ENCODE measurements at places on chromosomes 13 and 19.
A peak's percentile ranks its signal among the peaks of the same experiment; 100 is the strongest.

- DNase-seq = peak; percentile 37
Measured at GRCh38 chr19:703651-704446, 4.9 kb upstream of the PALM start.

GRCh38 chr13:32164622-32165268 lies 133.2 kb downstream of the FRY start:
- no peak for DNase-seq

DNA sequence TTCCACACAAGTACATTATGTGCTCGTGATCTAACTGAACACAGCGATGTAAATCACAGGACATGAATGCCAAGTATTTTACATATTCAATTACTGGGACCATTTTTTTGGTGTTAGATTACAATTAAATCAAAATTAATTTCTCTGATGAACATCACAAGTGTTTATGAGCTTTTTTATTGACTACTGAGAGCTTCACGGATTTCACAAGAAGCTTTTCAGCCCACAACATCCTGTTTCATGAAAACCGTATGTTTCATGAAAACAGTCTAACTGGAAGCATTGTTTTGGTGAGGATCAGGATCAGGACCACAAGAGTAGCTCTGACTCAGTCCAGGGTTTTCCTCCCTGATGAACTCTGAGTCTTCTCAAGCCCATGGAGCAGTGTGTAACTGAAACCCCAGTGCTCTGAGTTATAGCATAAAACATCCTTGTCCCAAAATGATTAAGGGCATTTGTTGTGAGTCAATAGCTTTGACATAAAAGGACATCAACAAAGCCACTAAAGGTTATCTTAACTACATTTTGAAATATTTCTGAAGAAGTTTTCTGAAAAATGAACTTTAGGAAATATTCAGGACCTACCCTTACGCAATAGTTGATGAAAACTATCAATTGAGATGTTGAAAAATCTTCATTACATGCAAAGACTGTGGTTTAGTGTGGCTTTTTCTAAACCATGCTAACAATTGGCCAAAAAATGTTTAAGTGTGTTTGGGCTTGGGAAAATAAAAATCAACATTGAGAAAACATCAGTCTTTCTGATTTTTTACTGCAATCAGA lies 49.3 kb downstream of the UFM1 start:
- DNase-seq = no peak

- peak; percentile 80 for DNase-seq
Measured at GRCh38 chr19:18290302-18291018, 9.0 kb upstream of the JUND start.

DNA sequence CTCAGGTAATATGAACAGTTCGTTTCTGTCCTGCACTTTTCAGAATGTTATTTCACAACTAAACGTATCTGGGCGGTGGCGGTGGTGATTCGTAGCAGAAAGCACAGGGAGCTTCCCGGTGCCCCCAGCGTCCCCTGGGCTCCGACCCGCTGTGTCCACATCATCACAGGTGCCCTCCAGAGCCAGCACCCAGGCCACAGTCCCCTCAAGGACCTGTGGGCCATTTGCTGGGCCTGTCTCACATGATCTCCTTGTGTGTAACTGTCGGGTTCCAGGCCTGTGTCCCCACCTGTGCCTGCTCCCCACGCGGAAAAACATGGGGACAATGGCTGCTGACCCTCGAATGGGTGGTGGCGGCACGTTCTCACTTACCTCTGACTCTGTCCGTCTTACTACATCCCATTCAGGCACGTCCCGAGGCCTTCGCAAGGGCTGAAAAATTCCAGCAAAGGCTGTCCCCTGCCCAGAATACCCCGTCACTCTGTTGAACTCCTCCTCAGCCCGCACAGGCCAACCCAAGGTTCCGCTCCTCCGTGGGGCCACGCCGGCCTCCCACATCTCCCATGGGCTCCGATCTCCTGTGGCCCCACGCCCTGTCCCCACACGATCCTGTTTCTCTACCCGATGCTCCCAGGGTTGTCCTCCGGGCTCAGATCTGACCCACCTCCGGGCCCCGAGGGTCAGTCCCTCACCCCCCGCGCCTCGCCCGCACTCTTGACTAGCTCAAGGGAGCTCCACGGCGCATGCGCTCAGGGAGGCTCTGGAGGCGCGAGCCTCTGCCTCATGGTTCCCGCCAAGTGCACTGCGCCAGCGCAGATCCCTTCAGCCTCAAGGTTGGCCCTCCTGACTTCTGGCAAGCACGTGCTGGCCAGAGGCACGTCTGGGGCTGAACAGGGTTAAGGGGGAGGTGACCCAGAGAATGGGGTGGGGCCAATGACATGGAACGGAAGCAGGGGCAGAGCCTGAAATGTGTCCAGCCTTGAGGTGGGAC lies 21.2 kb downstream of the DEDD2 start:
- DNase-seq = no peak

GRCh38 chr19:15631817-15632216 lies 8.9 kb upstream of the CYP4F3 start:
- DNase-seq = peak; percentile 27

DNA sequence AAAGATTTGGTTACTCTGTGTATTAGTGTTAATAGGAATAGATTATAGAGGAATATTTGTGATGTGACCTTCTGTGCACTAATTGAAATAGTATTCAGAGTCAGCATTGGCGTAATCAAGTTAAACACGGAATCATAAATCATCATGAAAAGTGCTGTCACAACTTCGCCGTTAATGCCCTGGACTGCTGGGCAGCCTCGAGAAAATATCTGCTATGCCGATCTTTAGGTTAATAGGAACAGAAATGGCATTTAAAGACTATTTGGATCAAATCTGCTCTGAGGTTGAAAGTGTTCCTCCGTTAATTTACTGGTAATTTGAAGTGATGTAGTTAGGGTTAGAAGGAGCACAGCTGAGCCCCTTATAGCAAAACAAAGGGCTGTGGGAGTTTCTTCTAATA lies 219.0 kb downstream of the MZT1 start:
- no peak for DNase-seq

- no peak for DNase-seq
Measured at GRCh38 chr13:58302349-58302748, 670.8 kb downstream of the PCDH17 start.

- DNase-seq = no peak
Measured at GRCh38 chr19:28429356-28429755, 783.6 kb downstream of the UQCRFS1 start.

- DNase-seq = no peak
Measured at GRCh38 chr19:52520013-52520412, 7.5 kb upstream of the ZNF808 start.

GRCh38 chr19:49718511-49718910 lies 27.6 kb downstream of the CPT1C start:
- DNase-seq = no peak

DNA sequence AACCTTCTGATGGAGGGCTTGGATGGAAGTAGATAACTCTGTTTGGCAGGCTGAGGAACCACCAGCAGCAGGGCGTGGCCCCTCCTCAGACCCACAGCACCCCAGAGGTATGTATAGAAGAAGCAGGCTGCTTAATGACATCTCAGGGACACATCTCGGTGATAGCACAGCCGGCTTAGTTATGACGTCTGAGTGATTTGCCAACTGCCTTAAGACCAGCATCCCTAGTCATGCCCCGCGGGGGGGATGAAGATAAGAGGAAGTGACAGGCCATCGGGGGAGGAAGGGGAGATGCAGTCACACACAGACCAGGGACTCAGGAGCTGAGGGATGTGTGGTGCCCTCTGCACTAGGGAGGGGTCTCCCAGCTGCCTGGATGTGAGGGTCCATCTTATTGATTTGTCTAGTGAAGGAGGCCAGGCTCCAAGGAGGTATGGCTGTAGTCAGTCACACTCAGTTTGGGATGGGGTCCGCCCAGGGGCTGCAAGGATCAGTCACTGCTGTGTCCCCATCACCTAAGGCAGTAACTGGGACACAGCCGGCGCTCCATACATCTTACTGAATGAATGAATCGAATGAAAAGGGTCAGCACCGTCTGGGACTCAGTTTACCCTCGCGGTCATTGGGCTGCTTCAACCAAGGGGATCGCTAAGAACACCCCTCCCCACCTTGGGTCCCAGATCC lies 19.2 kb upstream of the ERCC1 start:
- DNase-seq = peak; percentile 32

DNA sequence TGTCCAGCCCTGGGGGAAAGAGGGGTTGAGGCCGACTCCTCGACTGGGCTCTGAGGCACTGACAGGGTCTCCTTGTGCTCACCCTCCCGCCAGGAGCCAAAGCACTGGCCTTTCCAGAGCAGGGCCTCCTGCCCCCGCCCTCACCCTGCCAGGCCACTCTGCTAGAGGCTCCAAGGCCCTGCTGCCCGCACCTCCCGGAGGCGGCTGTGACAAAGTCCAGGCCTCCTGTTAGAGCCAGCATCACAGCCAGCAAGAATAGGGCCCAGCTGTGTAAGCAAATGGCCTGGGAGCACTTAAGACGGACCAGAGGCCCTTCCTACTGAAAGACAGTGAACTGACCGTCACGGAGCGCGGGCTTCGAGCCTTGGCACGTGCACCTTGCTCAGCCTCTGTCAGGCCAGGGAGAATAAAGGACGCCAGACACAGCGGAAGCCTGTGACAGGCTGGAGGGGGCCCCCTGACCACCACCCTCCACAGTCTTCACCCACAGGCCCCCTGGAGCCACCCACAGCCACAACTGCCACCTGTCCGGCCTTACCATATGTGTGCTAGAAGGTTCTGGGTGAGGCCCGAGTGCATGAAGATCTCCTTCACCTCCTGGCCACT lies 50.9 kb downstream of the EPS15L1 start:
- DNase-seq = no peak

GRCh38 chr19:30064348-30064699 lies 122.3 kb downstream of the URI1 start:
- no peak for DNase-seq

DNA sequence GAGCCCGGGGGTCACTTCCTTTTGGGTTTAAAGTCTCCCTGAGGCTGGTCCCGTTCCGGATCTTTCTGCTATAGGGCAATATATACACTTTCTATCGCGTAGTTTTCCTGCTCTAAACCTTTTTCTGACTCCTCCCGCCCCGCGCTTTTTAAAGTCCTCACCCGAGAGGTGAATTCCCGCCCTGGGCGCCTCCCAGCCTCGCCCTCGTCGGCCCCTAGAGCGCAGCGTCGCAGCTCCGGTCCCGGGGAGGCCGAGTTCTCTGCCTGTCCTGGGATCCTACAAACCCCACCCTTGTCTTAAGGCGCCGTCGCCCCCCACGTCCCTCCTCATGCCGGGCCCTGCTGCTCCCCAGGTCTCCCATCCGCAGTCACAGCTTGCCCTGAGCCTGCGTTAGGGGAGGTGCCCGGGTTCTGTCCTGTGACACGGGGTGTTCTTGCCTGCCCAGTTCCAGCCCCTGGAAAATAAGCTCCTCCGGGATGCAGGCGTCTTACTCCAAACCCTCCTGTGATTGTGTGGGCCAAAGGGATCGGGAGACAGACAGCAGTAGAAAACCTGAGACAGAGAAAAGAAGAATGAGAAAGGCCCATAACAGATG lies 491 bp downstream of the ZNF525 start:
- DNase-seq = peak; percentile 33

GRCh38 chr13:52827839-52828238 lies 20.6 kb downstream of the PCDH8 start:
- no peak for DNase-seq

- DNase-seq = no peak
Measured at GRCh38 chr13:90640976-90641375, 706.5 kb upstream of the MIR17HG start.

- peak; percentile 50 for DNase-seq
Measured at GRCh38 chr13:24254146-24254841, 55.1 kb upstream of the C1QTNF9 start.

DNA sequence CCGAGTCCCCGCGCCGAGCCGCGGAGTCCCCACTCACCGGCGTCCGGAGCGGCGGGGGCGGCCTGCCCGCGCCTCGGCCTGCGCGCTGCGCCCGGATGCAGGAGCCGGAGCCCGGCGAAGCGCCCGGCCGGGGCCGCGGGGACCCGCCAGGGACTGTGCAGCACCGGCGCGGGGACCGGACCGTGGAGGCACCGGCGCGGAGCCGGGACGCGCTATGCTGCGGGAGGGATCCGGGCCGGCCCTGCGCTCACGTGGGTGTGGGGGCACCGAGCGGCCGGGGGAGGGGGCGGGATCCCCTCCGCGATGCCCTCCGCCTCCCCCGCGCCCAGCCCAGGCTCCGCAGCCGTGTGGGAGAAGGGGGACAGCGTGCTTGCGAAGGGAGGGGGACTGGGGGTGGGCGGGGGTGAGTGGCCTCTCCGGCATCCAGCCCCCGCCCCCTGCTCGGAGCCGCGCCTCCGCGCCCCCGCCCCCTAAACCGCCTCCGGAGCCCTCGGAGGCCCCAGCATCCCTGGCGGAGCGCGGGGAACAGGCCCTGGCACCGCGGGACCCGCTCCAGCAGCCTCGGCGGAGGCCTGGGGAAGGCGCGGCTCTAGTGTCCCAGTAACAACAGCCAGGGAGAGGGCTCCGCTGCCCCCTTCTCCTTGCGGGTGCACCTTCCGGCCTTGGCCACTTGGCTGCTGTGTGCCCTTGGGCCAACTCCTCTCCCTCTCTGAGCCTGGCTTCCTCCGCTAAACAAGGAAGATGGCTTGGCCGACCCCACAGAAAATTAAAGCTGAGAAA lies at the start of gene SLC1A6:
Gene SLC1A6 (minus strand): TSS at position 389 of the 780 bp plus-strand sequence. CDS start 6,954 bp downstream, outside the sequence.
- no peak for DNase-seq

DNA sequence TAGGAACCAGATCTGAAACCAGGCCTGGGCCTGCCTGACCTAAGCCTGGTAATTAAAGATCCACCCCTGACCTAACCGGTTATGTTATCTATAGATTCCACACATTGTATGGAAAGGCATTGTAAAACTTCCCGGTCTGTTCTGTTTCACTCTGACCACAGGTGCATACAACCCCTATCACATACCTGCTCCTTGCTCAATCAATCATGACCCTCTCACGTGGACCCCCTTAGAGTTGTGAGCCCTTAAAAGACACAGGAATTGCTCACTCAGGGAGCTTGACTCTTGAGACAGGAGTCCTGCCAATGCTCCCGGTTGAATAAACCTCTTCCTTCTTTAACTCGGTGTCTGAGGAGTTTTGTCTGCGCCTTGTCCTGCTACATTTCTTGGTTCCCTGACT lies 27.3 kb upstream of the ZNF562 start:
- no peak for DNase-seq

GRCh38 chr13:46154136-46154801 lies 27.7 kb downstream of the LCP1 start:
- no peak for DNase-seq

- DNase-seq = no peak
Measured at GRCh38 chr13:111880185-111880584, 186.8 kb upstream of the SOX1 start.

- DNase-seq = no peak
Measured at GRCh38 chr13:42328672-42329071, 56.7 kb downstream of the AKAP11 start.

DNA sequence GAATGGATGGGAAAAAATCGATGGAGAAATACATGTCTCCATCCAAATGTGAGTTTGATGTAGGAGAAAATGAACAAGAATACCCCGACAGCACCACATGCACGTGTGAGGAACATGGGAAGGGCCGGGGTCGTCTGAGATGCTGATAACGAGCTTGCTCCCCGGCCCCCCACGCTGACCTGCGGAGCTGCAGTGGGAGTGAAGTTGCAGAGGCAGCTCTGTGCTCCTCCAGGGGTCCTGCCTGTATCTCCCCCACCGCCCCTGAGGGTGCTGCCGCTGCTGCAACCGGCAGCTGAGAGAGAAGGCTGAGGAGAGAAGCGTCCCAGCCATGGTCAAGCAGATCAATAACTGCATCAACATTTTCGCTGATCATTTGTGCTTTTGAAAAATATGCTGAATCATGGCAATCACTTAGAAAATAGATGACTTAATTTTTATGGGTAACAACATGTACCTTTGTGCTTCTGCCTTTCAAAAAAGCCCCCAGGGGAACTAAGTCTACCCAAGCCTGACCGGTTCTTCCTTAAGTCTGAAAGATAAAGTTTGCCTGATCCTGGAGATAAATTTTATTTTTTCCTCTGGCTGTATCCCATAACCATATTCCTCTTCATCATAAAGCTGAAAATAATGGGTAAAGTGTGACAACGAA lies 18.2 kb upstream of the NAXD start:
- no peak for DNase-seq

All from activated T-cell treated with anti-CD3 and anti-CD28 coated beads, Interleukin-2, amount 50 U/mL, for 4 hours (primary cell).